ENCODE measurements at places on chromosomes 16 and 17.
A peak's percentile ranks its signal among the peaks of the same experiment; 100 is the strongest.

GRCh38 chr17:72420775-72421127, 299.9 kb downstream of the SOX9 start:
- no peak for DNase-seq

DNA sequence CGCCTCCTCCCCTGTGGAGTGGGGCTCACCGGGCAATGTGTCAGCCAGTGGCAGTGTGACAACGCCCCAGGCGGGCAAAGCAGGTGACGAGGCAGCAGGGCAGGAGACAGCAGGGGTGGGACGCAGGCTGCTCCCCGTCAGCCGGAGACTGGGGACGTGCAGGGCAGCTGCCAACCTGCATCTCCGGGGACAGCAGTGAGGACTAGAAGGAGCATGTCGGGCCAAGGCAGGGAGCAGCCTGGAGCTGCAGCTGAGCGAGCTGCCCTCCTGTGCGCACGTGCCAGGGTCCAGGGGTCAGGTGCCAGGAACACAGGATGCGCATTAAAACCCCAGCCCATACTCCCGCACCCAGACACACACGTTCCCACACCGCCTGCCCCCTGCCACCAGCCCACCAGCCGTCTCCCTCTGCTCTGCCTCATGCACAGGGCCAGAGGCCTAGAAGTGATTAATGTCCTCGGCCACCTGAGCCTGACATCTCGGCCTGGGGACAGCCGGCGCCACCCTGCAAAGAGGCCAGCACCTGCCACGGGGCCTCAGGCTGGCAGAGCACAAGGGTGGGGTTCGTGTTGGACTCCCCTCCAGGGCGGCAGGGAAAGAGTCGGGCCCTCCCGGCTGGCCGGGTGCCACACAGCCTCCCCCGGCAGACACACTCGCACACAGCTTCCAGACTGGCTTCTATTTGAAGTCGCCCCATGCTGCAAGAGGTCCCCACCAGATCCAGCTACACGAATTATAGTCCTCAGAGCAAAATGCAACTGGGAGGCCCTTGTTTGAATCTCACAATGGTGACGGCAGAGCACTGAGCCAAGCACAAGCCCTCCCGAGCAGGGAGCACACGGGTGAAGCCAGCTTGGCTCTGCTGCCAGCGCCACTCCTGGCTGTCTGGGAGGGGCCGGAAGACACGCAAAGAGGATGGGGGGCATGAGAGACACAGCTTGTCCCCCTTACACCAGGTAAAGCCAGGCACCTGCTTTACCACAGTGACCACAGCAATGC, 90.4 kb downstream of the RBFOX3 start:
- no peak for DNase-seq

- DNase-seq: peak; percentile 13
Measured at GRCh38 chr16:47037396-47037745, 63.9 kb upstream of the DNAJA2 start.

DNA sequence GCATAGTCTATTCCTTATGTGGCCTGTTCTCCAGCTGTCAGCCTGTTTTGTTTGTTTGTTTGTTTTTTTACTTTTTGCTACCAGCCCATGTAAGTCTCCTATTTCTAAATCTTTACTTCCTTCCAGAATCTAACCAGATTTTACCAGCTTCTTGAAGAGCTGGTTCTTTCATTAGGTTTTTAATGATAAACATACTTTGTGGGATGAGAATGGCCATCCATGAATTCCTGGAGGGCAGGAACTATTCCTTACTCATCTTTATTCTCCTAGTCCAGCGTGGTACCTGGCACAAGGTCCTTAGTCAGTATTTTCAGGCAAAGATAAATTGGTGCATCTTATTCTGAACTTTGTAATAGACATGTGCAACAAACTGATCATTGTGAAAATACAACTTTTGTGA, 17.3 kb downstream of the RSPRY1 start:
- DNase-seq: no peak

DNA sequence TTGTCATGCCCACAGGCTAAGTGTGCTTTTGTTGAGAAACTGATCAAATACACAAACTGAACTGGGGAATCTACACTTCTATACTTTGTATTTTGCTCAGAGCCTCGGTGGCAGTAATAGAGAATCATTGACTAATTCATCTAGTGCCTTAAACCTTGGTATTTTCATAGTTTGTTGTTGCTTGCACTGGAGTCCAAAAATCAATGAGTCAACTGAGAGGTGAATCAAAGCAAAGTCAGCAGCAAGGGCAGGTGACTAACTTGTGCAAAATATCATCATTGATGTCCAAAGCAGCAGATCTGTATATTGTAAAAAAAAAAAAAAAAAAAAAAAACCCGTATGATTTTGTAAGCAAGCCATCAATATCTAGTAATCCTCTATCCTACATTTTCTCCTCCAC, 296.4 kb downstream of the MAP2K6 start:
- DNase-seq: no peak

GRCh38 chr16:62585041-62585545, 548.9 kb upstream of the CDH8 start:
- DNase-seq: no peak

DNA sequence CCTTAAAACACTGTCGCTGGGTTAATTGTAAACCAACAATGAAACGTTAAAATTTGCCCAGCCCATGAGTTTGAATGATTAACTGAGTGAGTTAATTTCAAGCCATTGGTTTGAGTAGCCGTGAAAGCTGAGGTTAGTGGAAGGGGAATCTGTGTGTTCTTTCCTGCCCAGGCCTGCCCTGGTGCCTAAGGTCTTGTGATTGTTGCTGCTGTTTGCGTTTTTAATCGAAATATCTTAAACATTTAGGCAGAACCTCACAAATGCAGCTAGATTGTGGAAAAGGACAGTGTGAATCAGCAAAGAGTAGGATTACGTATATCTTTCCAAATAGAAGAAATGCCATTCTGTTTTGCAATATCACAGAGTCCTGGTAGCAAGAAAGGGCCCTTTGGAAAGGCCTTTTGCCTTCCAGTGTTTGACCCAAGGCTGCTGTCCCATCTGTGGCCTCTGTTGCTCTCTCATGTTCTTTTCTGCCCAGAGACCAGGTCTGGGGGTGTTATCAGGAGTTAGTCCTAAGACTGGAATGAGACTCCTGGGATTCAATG, 113.8 kb downstream of the MSI2 start:
- no peak for DNase-seq

GRCh38 chr17:77824102-77824779, 134.3 kb upstream of the TNRC6C start:
- no peak for DNase-seq

DNA sequence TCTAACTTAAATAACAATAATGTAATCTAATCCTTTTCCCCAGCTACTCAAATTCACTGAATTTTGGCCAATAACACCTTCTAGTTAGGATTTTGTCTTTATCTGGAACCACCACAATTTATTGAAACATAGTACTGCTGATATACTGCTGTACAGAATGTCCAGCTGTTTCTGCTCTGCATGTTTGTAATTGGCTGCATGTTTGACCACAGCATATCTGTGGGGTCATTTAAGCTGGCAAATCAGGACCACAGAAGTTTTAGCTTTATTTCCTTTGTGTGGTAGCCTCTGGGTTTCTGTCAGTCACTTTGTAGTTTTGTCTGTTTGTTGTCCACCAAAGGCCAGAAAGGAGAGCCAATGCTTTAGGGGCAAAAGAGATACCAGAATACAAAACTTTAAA, 22.2 kb upstream of the RAB11FIP4 start:
- DNase-seq: no peak

GRCh38 chr17:237406-237955, 56.0 kb upstream of the DOC2B start:
- DNase-seq: no peak

GRCh38 chr16:87345726-87346424, 28.7 kb upstream of the C16orf95 start:
- no peak for DNase-seq

- DNase-seq: no peak
Measured at GRCh38 chr16:57358086-57358420, 530 bp upstream of the CCL22 start.

GRCh38 chr16:2776500-2777139, 460 bp downstream of the ELOB start:
- DNase-seq: no peak

- DNase-seq: peak; percentile 87
Measured at GRCh38 chr17:60392845-60393702, 1.1 kb upstream of the USP32 start.

GRCh38 chr17:81457401-81457800, 55.2 kb downstream of the ACTG1 start:
- DNase-seq: peak; percentile 2

DNA sequence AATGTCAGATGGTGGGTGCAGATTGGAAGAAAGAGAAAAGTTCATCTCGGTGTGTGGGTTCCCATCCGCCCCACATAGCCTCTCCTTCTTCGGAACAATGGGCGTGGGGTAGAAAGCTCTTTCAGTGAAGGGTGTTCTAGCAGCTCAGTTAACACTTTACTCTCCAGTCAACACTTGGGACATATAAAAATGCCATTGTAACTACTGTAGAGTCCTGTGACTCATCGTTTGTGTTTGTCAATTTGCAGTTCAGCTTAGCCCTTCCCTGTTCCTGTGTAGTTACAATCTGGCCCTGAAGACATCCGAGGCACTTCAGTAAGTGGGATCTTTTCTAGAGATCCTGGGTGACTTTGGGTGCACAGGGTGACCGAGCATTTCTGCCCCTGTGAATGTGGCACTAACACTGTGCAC, 11.5 kb upstream of the CLEC18C start:
- DNase-seq: no peak

DNA sequence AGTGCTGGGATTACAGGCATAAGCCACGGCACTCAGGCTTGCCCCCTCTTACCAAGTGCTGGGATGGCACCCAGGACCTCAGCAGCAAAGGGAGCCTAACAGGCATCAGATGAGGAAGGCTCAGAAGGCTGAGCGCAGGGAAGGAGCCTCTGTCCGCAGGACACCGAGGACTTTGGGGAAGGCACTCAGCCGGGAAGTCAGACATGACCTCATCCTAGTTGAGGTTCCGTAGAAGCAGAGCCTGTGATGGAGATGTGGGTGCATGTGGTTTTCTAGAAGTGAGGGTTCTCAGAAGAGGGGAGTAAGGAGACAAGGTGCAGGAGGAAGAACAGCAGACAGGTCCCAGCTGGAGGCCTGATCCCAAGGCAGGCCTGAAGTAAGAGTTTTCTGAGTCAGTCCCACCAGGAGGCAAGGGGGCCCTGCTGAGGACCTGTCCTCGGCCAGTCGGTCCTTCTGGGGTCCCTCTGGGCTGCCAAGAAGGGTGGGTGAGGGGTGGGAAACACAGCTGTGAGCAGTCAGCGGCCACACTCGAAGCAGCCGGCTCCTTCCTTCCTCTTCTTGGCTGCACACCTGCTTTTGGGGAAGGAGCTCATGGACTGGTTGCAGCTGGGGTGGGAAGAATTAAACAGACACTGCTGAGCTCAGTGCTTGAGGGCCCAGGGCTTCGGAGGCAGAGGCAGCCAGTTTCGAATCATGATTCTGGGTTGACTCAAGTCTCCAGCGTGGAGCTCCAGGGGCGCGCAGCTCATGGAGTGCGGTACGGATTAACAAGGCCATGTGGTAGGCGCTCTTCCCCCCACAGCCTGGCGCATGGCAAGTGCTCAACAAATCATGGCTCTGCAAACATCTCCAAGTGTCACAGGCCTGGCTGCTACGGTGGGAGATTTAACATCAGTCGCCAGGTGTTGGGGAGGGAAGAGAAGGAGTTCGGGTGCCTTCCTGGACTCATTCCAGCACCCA, 38.9 kb upstream of the SNN start:
- DNase-seq: no peak

- DNase-seq: peak; percentile 81
Measured at GRCh38 chr17:16106161-16106891, 106.7 kb downstream of the TTC19 start.

DNA sequence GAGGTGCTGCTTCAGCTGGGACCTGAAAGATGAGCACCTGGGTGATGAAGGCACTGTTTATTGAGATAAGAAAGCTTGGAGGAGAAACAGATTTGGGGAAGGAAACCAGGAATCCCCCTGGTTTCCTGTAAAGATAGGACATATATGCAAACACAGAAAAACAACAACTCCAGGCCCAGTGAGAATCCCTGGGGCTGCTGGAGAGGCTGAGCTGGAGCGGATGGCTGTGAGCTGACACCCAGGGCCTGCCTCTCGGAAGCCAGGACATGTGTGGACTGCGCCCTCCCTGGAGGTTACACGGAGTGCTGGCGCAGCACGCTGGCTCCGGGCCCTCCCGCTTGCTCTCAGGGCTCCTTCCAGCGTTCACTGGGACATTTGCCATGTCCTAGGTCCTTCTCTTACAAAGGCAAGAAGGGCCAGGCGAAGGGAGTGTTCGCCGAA, 57.5 kb downstream of the CYB5B start:
- peak; percentile 25 for DNase-seq

- no peak for DNase-seq
Measured at GRCh38 chr16:65500007-65500406, 378.1 kb upstream of the CDH11 start.

DNA sequence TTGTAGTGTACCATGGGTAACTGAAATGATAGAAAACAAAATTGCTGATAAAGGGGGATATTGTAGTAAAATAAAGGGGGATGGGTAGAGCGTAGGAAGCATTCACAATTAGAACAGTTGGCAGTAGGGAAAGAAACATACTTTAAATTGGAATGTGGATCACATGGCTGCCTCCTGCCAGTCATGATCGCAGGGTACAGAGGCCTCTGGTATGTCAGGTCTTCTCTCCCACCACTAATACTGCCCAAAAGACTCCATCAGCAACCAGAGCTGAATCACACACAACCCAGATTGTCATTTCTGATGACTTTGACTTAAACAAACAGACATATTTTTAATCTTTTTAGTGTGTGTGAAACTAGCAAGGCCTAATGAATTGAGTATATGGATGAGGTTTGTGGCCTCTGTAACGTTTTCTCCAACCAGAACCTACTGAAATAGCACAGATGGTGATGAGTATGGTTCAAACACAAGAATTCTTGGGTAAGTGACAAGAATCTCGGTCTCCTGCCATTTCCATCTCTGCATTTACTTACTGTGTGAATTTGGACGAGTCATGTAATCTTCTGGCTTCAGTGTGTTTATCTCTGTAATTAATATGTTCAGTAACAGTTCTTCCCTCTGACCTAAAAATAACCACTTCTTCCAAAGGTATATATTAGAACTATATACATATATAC, 112.6 kb downstream of the USP22 start:
- no peak for DNase-seq

DNA sequence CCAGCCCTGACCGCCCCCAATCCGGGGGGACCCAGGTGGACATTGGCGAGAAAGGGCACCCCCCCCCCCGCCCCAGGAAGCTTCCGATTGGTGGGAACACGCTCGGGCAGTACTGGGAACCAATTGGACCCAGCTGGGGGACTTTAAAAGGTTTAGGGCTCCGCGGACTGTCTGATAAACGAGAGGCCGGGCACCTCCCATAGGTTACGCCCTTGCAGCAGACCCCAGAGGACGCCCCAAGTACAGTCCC, 245 bp downstream of the TMEM256 start:
- DNase-seq: peak; percentile 84

GRCh38 chr17:6683081-6683684, 30.0 kb downstream of the SLC13A5 start:
- no peak for DNase-seq

DNA sequence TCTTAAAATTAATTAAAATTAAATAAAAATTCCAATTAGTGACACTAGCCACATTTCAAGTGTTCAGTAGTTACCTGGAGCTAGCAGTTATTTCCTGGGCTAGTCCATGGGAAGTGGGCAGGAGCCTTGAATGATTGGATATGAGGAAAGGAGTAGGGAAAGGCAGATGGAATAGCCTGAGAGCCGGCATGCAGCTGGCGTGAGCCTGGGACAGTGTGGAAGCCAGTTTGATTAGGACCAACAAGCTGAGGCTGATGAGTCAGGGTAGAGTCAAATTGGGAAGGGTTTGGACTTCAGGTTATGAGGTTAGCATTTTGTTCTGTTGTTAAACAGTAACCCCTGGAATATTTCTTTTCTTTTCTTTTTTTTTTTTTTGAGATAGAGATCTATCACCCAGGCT, 15.3 kb upstream of the GNA13 start:
- no peak for DNase-seq
